ENCODE measurements at places on chromosomes 12 and 14.
A peak's percentile ranks its signal among the peaks of the same experiment; 100 is the strongest.

DNA sequence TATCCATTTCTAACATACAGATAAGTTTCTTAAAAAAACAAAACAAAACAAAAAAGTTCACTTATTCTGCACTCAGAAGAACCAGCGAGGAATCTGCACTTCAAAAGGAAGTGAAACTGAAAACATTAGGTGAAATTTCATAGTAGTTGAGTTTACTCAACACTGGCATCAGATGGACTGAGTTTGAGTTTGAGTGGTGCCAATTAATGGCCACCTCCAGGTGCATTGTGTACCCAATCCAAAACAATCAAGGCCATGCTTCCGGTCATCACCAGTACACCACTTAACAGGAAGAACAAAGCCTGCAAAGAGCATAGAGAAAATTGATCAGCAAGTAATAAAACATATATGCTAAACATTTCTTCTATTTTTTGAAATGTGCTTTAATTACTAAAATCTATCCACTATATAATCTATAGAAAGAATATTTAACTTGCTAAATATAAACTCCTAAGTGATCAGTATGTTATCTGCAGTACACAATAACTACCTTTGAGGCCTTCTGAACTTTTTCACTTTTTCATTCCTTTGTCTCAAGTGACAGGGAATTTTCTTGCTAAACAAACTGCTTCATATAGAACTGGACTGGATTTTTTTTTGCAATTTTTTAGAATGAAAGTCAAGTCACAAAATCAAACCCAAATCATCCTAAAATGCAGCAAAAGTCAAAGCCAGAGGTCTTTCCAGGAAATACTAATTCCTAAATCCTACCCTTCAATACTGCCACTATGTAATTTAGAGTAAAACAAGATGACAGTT, 11.5 kb downstream of the SLC38A2 start:
- DNase-seq, result no peak

DNA sequence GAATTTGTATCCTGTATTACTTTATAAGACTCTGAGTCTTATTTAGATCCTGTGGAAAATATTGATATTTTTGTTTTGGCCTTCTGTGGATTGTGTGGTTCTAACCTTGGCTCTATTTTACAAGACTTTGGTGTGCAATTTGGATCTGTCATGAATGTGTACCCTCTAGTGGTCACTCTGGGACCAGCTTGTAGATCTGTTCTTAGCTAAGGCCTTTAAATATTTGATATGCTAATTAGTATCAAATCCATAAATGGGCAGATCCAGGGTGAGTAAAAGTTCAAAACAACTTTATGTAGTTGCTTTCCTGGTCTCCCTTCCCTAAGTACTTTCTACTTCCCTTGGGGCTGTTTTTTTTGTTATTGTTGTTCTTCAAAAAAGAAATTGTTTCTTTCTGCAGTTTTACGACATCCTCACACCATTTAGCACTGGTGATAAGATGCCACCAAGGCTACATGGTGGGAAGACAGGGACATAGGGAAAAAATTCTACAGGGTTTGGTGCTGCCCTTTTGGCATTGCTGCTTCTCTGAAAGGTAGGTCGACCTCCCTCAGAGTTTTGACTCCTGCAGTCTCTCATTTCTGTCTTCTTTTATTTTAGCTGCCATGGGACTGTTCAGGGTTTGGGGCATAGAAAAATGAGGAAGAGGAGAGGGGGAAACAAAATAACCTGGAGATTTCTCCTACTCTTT, 238.5 kb downstream of the GPHN start:
- DNase-seq, result no peak

DNA sequence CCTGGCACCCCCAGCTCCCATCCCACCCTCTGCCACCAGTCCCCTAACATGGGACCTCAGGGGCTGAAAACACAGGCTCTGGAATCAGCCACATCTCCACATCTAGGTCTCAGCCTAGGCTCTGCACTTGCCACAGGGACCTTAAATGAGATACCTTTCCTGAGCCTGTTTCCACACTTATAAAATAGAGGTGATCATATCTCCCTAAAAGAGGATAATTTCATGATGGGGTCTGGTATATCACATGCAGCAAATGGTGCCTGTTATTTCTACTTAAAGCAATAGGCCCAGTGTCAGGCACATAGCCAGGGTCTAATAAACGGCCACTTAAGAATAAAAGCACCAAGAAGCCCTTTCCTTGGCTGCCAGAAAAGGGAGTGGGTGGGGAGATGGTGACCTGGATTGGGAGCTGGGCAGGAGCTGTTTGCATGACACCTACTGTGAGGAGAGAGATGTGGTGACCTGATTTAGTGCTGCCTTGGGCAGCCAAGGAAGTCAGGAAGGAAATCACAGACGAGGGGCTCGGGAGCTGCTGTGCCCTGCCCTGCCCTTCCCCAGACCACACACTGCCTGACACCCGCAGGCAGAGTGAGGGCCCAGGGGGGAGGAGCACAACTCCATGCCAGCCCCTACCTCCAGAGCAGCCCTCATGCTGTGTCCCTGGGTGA, 71.2 kb downstream of the IRF2BPL start:
- peak; percentile 6 for DNase-seq

DNA sequence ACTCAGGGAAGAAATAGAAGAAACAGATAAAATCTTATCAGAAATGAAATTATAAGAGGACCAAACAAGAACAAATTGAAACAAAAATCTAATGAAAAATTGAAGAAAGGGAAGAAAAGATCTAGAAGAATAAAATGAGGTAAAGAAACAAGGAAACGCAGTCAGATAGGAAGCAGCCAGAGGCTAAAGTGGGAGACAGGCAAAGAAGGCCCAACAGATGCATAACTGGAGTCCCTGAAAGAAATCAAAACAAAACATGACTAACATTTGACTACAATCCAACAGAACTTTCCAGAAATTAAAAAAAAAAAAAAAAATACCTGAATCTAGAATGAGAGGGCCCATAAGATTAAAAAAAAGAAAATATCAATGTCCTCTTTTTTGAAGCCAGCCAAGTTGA, 65.6 kb downstream of the AMN start:
- DNase-seq, result no peak

DNA sequence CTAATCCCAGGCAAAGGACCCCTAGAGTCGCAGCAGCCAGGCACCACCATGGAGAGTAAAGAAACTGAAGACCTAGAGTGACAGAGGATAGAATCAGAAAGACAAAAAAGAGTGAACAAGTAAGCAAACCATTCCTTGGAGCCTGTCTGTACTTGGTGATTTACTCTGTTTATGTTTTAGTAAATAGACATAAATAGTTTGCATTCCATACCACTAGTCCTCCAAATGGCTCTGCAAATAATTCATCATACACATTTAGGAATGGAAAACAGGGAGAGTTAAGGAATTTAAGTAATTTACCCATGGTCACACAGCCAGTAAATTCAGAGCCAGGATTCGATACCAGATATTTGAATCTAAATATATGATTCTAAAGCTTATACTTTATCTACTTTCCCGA, 2.8 kb downstream of the OLR1 start:
- no peak for DNase-seq

GRCh38 chr14:65940056-65940735, 527.7 kb downstream of the FUT8 start:
- no peak for DNase-seq

DNA sequence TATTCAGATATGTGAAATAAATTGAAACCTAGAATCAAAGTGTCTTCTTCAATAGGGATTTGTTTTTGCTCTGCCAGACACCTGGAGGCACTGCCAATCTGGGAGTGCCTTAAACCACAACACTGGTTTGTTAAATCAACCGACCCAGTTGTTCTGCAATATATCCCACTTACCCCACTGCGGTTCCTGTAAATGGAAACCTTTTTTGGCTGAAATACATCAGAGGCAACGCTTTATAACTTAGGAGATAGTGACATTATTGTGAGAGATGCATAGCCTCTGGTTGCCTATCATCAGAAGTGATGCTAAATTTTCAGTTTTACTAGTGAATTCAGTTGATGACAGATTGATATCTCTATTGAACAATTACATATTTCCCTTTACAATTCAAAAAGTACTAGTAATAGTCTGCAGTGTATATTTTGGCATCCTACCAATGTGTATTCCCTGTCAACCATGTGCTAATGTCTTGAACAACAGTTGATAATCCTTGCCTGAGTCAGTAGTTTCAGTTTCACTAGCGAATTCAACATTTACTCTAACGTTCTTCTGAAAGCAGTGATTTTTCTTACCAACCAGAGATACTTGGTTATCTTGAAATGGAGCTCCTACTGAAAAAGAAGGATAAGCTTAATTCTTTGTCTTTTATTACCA, 30.5 kb downstream of the PPP2R5C start:
- DNase-seq, result no peak

DNA sequence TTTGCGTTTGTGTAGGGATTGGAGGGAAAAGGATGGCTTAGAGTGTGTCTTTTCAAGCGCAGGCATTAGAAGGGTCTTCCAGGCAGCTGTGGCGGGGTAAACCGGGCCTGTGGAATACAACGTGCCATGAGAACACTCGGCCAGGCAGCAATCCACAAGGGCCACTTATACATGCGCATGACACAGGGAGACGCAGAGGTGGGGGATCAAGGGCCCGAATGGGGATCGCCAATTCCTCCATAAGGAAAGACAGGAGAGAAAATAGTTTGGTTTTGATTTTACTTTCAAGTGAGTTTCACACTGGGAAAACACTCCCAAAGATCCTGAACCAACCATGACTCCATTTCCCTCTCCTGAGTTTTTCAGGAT, 71.6 kb downstream of the SPRING1 start:
- no peak for DNase-seq

- DNase-seq, result no peak
These were observed 249.8 kb downstream of the VRK1 start for GRCh38 chr14:97046967-97047366.

GRCh38 chr14:74614508-74615495, 2.8 kb upstream of the LTBP2 start:
- DNase-seq, result no peak

DNA sequence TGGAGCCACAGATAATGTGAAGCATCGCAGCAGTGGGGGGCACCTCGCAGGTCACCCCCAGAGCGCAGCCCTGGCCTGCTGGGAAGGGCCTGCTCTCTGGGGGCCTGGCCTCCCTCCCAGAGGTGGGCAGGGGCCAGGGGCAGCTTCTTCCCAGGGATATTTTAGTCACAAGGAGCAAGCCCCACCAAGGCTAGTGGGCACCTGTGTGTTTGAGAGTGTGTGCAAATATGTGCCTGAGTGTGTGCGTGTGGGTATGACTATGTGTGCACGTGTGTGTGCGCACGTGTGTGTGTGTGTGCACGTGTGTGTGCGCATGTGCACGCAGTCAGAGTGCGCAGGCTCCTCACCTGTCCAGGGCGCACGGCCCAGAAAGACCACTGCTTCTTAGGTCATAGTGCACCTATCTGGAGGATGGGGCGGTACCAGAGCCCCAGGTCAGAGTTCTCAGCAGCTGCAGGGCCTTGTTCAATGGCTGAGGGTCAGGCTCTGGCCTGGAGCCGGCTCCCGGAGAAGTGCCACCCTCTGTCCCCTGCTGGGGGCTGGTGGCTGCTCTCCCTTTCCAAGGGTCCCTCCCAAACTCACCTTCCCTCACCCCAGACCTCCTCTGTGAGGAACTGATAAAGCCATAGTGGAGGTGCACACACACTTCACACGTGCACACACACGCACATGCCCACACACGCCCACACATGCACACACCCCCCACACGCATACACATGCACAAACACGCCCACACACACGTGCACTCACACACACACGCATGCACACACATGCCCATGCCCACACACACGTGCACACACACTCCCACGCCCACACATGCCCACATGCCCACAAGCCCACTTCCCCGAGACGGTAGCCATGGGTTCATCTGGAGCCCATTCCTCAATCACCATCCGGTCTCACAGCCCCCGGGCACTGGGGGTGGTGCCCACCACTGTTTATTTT, 128.5 kb downstream of the KIF26A start:
- no peak for DNase-seq

GRCh38 chr12:115349711-115350110, 665.7 kb upstream of the TBX3 start:
- DNase-seq, result no peak

DNA sequence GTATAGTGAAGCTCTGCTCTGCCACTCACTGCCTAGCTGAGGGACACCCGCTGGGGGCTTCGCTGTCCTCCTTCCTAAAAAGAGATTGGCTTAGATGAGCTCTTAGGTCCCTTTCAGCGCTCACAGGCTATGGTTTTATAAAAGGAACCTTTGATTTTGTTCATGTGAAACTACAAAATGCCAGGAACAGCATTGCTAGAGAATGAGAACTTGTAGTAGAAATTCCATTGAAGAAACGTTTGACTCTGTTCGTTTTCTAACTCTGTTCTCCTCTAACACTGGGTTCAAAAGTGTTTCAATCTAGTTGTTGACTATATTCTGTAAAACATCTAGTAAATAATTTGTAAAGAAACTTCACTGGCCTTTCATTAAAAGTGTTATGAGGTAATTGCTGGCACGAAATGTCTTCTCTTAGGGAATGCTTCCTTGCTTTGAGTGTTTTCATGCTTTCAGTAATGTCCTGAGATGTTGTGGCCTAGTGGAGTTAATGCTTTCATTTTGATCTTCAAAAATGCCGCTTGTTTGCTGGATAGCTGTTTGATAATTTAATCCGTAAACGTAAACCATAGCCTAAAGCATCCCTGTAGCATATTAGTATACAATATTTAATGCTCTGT, 1.6 kb downstream of the MARK3 start:
- no peak for DNase-seq

DNA sequence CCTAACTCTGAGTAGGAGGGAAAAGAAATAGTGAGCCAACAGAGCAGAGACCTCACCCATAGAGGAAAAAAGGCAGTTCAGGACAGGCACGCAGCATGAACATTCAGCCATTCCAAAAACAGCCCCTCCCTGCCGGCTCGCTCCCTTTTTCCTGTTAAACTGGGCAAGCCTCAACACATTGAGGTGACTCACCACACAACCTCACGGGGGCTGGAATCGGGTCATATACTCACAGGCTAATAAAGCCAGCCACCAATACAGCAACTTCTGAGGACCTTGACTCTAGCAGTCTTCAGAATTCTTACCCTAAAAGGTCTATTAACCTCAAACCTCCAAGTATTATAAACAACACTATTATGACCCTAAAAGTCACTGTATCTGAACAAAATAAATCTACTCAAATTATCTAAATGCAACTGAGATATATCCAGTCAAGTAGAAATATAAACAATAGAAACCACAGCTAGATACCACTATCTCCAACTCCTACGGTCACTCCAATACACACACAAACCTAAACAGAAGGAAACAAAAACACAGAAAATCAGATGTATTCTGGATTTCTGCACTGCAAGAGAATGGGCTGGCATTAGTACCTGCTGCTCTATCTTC, 6.3 kb downstream of the YBX3 start:
- no peak for DNase-seq

DNA sequence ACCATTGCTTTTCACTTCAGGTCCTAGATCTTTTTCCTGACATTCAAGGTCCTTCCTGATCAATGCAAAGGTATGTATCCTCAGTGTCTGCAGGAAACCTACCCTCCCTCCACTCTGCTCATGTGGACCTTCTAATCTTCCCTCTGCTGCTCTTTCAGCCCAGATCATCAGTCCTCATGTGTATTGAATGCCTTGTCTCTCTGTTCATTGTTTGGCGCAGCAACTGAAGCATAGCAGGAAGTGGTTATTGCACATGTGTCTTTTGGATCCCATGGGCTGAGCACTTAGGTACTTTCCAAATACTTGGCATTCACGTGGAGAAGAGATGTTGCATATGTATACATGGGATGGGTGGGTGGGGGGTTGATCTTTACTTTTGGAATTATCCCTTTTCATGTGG, 4.3 kb upstream of the NIN start:
- DNase-seq, result peak; percentile 52

Measured in CD4-positive, alpha-beta T cell treated with Interferon alpha-2 for 1 hour (primary cell).